ENCODE measurements at places on chromosomes 2 and 18.
A peak's percentile ranks its signal among the peaks of the same experiment; 100 is the strongest.

DNA sequence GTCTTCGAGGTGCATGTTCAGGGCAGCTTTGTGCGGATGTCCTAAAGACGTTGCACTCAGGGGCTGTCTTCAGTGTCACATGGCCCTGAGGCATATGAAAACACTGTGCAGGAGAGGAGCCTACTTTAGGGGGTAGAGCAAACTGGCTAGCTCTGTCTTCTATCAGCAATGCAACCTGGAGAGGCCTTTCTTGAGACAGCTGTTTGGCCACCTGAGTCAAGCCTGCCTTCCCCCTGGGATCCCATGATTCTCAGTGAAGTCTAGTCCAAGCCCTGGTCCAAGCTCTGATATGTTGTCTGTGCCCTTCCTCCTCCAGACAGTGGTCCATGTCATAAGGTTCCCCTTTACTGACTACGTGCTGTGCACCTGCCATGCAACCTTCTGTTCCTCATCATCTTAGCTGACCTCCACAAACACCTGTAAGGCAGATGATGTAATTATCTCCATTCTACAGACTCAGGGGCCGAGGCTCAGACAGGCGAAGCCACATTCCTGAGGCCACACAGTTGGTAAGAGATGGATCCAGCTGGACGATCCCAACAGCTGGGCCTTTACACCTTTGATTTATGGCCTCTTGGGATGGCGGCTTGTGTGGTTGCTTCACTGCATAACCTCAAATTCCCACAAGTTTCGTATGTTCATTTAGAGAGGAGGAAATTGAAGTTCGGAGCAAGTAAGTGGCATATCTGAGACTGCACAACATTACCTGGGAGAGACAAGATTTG is 109.9 kb downstream of the COPS8 start:
- DNase-seq = no peak

DNA sequence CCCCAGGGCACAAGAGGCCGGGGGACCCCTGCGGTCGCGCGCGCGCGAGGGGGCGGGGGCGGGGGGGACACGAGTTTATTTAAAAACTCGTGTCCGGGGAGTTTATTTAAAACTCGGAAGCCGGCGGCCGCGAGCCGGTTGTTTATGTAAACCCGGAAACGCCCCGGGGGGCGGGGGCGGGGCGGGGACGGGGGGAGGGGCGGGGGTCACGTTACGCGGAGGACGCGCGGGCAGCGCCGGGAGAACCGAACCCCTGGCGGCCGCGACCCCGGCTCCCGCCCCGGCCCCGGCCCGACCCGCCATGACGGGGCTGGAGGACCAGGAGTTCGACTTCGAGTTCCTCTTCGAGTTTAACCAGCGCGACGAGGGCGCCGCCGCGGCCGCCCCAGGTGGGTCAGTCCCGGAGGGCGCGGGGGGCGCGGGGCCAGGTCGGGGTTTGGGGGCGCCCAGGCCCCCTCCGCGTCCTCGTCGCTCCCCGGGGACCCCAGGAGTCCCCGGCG is 4.4 kb downstream of the NFATC1 start:
- DNase-seq = peak; percentile 42

DNA sequence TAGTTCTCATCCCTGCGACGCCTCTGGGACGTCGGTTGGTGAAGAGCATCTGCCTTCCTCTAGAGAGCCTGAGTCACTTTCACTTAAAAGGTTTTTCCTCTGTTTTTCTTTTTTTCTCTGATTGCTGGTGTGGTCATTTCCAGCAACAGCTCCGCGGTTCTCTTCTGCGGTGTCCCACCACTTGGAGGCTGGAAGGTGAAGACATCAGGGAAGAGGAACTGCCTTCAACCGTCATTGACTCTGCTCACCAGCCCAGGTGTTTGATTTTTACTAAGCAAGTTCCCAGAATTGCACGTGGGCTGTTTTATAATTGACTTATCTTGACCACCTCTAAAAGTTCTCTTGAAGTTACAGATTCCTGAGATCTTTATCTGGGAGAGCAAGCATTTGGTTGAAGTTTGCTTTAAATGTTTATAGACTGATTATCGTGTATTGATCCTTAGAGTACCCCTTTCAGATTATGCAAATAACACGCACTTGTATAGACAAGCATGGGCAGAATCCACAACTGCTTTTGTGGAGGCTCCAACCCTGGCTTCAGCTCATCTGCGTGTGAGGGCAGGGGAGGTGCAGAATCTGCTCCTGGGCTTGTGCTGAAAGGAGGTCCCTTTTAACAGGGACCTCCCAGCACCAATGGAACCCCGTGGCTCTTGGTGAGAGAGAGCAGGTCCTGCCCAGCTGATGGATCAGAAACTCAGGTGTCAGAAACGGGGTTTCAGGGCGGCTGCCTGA is 3.5 kb downstream of the CTDP1 start:
- DNase-seq = peak; percentile 40

- DNase-seq = no peak
Observed at GRCh38 chr2:160390544-160391455, 102.8 kb downstream of the RBMS1 start.

DNA sequence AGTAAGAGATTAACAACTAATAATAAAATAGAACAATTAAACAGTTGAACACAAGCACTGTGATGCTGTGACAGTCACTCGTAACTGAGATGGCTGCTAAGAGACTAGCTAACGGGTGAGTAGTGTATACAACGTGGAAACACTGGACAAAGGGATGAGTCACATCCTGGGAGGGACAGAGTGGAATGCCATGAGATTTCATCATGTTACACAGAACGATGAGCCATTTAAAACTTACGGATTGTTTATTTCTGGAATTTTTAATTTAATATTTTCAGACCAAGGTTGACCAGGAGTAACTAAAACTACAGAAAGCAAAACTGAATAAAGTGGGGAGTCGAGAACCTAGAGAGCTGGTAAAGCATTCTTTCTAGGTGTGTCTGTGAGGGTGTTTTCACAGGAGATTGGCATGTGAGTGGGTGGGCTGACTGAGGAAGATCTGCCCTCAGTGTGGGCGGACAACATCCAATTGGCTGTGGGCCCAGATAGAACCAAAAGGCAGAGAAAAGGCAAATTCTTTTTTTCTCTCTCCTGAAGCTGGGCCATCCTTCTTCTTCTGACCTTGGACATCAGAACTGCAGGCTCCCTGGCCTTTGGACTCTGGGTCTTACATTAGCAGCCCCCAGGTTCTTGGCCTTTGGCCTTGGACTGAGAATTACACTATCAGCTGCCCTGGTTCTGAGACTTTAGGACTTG is 14.6 kb downstream of the TMSB10 start:
- DNase-seq = peak; percentile 58

All from naive thymus-derived CD8-positive, alpha-beta T cell (primary cell).